Ascending aorta (tissue), 2 donors: ENCODE measurements at places on chromosomes 4 and X.

DNA sequence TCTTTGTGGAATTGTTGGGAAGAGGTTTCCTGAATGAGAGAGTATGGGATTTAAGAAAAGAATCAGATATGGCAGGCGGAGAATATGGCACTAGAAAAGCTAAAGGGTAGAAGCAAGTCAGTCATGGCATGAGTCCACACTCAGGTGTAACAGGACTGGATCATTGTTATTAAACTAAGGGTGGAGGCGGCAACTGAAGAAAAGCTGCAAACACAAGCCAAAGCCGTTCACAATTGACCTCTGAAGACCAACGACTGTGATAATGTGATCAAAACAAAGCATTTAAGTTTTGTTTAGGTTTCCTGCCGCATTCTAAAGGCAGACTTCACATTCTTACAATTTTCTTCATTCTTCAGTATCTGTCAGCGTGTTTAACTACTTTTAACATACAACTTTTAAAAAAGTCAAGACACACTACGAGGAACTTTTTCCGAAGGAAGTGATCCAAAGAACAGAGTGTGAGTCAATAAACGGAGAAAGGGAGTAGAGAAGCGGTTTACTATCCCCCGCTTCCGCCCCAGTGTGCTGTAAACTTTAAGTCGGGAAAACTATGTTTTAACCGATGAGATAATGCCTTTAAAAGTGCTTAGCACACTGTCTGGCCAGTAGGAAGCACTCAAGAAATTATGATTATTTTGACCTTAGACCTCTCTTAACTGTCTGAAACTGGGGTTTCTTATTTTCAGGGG lies 909 bp upstream of the SLAIN2 start:
- peak overlapping the region; percentile 91 for H3K27ac ChIP-seq
- no peaks in the 10 kb centered on the region for H3K36me3 ChIP-seq
- DNase-seq: no peak
- peaks cover 11% of the 10 kb centered on the region for H3K4me1 ChIP-seq
- no peaks in the 10 kb centered on the region for H3K27me3 ChIP-seq
- peak overlapping the region; percentile 86 for H3K4me3 ChIP-seq

GRCh38 chr4:104500442-104500841 lies 5.7 kb upstream of the CXXC4 start:
- DNase-seq: no peak
- H3K27me3 ChIP-seq: no peaks in the 10 kb centered on the region
- no peak overlapping the region for H3K27ac ChIP-seq
- no peak overlapping the region for H3K4me3 ChIP-seq

DNA sequence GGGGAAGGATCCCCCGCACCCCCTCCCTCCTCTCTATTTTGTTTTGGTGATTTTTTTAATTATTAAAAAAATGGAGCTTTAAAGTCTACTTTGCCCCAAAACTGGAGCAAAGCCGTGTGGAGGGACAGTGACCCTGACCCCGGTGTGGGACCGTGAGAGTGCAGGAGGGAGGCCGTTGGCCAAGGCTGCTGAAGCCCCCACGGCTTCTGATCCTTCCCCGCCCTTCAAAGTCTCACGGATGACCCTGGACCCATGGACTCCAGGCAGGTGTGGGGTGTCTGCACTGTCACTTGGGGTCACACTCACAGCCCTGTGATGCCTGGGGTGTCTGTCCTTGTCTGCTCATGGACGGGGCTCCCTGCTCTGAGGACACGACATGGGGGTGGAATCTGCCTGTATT lies 133.3 kb downstream of the CPZ start:
- H3K4me3 ChIP-seq: no peak overlapping the region
- peak; percentile 19 for DNase-seq
- no peaks in the 10 kb centered on the region for H3K4me1 ChIP-seq
- no peak overlapping the region for H3K27ac ChIP-seq
- no peaks in the 10 kb centered on the region for H3K36me3 ChIP-seq

- H3K27ac ChIP-seq: peak overlapping the region; percentile 65
- no peak for DNase-seq
- peaks cover 40% of the 10 kb centered on the region for H3K4me1 ChIP-seq
- H3K36me3 ChIP-seq: no peaks in the 10 kb centered on the region
- H3K27me3 ChIP-seq: no peaks in the 10 kb centered on the region
- H3K4me3 ChIP-seq: no peak overlapping the region
Measured at GRCh38 chr4:150005537-150005936, 72.7 kb upstream of the DCLK2 start.

- H3K4me1 ChIP-seq: peaks cover 21% of the 10 kb centered on the region
- no peak overlapping the region for H3K4me3 ChIP-seq
- no peak for DNase-seq
- H3K27me3 ChIP-seq: no peaks in the 10 kb centered on the region
- peak overlapping the region; percentile 58 for H3K27ac ChIP-seq
Measured at GRCh38 chr4:128387600-128388351, 100.2 kb upstream of the PGRMC2 start.

DNA sequence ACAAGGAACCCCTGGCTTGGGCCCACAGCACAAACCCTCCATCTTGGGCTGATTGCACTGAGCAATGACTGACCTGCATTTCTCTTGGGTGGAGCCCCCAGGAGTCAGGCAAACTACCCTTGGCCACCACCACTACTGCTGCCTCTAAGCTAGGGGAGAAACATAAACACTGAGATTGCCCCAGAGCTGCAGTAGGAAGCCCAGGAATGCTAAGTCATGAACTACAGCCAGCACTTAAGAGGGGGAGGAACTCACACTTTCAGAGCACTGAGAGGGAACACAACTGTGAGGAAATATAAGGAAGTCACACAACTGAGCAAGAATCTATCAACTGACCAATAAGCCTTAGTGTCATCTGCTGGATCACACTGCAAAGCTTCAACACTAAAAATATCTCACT lies 111.6 kb upstream of the PPP3CA start:
- no peaks in the 10 kb centered on the region for H3K4me1 ChIP-seq
- no peaks in the 10 kb centered on the region for H3K27me3 ChIP-seq
- H3K36me3 ChIP-seq: no peaks in the 10 kb centered on the region

GRCh38 chr4:121189326-121190215 lies 25.4 kb upstream of the TNIP3 start:
- DNase-seq: no peak
- H3K27ac ChIP-seq: no peak overlapping the region
- no peak overlapping the region for H3K4me3 ChIP-seq
- no peaks in the 10 kb centered on the region for H3K36me3 ChIP-seq

- no peak for DNase-seq
- no peak overlapping the region for H3K4me3 ChIP-seq
- peaks cover under 1% of the 10 kb centered on the region for H3K36me3 ChIP-seq
- no peaks in the 10 kb centered on the region for H3K27me3 ChIP-seq
- no peaks in the 10 kb centered on the region for H3K4me1 ChIP-seq
Measured at GRCh38 chrX:3678328-3678727, 35.1 kb downstream of the PRKX start.

DNA sequence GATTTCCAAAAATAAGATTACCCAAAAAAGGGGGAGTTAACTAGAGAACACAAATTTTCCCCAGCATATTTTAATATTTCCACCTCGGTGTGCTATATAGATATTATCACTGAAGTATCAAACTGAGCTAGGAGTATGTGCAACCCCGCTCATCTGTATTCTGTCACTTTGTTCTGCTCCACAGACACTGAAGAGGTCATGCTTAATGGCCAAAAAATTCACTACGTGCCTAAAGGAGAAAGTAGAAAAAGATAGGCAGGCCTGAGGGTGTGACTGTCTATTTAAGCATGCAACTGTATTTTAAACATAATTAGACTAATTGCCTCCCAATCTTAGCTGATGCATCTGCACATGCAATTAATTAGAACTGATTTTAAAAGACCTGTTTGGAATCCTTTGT lies 24.5 kb downstream of the SH3RF1 start:
- no peak for DNase-seq
- no peak overlapping the region for H3K4me3 ChIP-seq
- no peaks in the 10 kb centered on the region for H3K27me3 ChIP-seq
- no peak overlapping the region for H3K27ac ChIP-seq

DNA sequence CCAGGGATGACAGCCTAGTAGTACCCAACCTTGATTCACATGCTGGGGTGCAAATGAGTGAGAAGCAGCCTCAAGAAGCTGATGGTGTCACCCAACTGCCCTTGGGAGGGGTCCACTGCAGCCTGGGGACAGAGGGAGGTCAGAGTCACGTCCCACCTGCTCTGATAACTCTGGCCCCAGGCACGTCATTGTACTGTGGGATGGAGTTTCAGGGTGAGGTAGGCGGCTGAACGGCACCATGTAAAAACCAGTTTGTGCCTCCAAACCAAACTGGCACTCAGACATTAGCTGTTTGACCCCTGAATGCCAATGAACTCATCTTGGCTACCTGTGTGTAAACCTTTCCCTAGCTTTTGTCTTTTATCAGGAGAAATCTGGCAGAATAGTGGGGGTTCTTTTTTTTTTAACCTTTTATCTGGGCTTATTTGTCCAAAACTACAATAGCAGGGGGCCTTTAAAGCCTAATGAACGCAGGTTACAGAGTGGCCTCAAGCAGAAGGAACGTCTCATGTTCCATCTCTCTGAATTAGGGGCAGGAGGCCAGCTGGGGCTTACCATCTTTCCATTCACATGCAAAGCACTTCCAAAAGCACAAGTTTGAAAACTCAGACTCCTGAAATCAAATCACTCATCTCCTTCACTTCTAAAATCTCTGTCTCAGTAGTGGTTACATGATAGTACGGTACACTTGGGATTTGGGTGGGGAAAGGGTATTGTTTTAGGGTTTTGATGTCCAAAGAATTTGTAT lies 89.4 kb downstream of the IRF2 start:
- peak overlapping the region; percentile 55 for H3K4me3 ChIP-seq
- no peak for DNase-seq
- peaks cover 17% of the 10 kb centered on the region for H3K4me1 ChIP-seq
- peaks cover 27% of the 10 kb centered on the region for H3K36me3 ChIP-seq

DNA sequence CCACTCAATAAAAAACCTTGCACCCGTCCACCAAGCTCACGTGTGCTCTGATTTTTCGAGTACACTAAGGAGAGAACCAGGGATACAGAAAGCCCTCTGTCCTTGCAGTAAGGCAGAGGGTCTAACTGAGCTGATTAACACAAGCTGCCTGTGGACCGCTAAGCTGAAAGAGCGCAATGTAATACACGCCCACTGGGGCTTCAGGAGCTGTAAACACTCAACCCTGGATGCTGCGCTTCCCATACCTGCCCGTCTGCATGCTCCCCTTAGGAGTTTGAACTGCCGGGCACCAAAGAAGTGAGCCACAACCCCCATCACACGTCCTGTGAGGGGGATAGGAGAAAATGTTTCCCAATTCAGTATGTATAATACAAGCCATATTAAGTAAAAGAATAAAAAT lies 664.8 kb downstream of the PCDH18 start:
- no peaks in the 10 kb centered on the region for H3K4me1 ChIP-seq
- H3K27me3 ChIP-seq: no peaks in the 10 kb centered on the region
- H3K4me3 ChIP-seq: no peak overlapping the region
- no peaks in the 10 kb centered on the region for H3K36me3 ChIP-seq
- DNase-seq: no peak

GRCh38 chr4:5979981-5980380 lies 38.2 kb downstream of the C4orf50 start:
- no peaks in the 10 kb centered on the region for H3K36me3 ChIP-seq
- DNase-seq: peak; percentile 21
- no peak overlapping the region for H3K4me3 ChIP-seq
- H3K4me1 ChIP-seq: no peaks in the 10 kb centered on the region

DNA sequence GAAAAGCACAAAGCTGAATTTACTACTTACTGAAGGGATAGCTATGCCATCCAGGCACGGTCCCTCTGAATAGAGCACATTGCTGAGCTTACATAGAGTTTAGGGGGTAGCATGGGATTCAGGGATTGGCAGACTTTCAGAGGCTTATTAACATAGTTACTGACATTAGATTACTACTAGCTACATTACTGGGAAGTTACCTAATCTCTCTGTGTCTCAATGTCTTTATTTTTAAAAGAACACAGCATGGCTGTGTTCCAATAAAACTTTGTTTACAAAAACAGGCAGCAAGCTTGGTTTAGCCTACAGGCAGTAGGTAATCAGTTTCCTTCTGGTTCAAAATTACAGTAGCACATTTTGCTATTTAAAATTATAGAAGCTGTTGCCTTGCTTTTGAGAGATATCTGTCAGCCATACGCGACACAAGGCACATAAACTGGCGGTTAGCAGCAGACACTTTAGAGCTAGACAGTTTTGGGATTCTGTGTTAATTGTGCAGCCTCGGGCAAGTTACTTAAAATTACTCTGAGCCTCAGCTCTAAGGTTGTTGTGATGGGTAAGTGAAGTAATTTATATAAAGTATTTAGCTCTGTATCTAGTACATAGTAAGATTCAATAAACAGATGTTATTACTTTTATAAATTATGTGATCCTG lies 6.9 kb downstream of the KLHL8 start:
- peaks cover 10% of the 10 kb centered on the region for H3K4me1 ChIP-seq
- H3K27me3 ChIP-seq: no peaks in the 10 kb centered on the region
- H3K36me3 ChIP-seq: no peaks in the 10 kb centered on the region
- no peak for DNase-seq

GRCh38 chr4:176548571-176548970 lies 228.8 kb downstream of the SPCS3 start:
- DNase-seq: no peak
- H3K36me3 ChIP-seq: no peaks in the 10 kb centered on the region
- H3K27ac ChIP-seq: no peak overlapping the region
- H3K4me3 ChIP-seq: no peak overlapping the region

- DNase-seq: no peak
- H3K27me3 ChIP-seq: no peaks in the 10 kb centered on the region
- H3K4me3 ChIP-seq: no peak overlapping the region
Measured at GRCh38 chr4:40380647-40381046, 45.5 kb downstream of the CHRNA9 start.

DNA sequence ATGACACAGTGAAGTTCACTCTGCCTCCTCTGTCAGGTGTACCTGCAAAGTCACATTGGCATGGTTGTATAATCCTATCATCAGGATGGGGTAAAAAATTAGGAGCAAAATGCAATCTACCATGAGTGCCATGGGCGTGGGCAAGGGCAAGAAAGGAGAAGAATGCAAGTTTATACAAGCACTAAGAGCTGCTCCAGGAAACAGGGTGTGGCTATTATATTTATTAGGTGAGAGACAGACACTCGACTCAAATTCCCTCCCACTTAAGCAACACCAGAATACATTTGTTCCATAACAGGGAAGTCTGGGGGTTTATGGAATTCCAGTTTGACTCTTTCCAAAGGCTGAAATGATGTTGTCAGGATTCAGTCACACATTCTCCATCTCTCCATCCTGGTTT lies 378.8 kb downstream of the BCOR start:
- H3K27me3 ChIP-seq: no peaks in the 10 kb centered on the region
- DNase-seq: peak; percentile 15
- no peak overlapping the region for H3K4me3 ChIP-seq
- H3K36me3 ChIP-seq: no peaks in the 10 kb centered on the region
- peaks cover 3% of the 10 kb centered on the region for H3K4me1 ChIP-seq
- H3K27ac ChIP-seq: no peak overlapping the region

- DNase-seq: no peak
- no peaks in the 10 kb centered on the region for H3K36me3 ChIP-seq
- H3K4me1 ChIP-seq: peaks cover 10% of the 10 kb centered on the region
- H3K4me3 ChIP-seq: no peak overlapping the region
- H3K27ac ChIP-seq: peak overlapping the region; percentile 74
Measured at GRCh38 chr4:15423285-15423711, 4.5 kb upstream of the C1QTNF7 start.
